Mesothelial cell of epicardium (in vitro differentiated cells): ENCODE measurements at places on chromosomes 2 and 18. TPM values are rescaled to one million over a fixed set of nuclear protein-coding genes. Genes with fewer than 3 reads are reported as not detected.

GRCh38 chr2:54845514-54845913, 122.1 kb downstream of the EML6 start:
- no peak overlapping the region for H3K4me3 ChIP-seq
- H3K4me1 ChIP-seq: no peaks in the 10 kb centered on the region
- no peaks in the 10 kb centered on the region for H3K27me3 ChIP-seq
- H3K36me3 ChIP-seq: no peaks in the 10 kb centered on the region
- H3K27ac ChIP-seq: no peak overlapping the region
- no peak for DNase-seq

GRCh38 chr18:9724797-9725585, 16.9 kb downstream of the RAB31 start:
- H3K27ac ChIP-seq: no peak overlapping the region
- no peaks in the 10 kb centered on the region for H3K27me3 ChIP-seq
- no peak for DNase-seq
- H3K4me1 ChIP-seq: no peaks in the 10 kb centered on the region
- H3K4me3 ChIP-seq: no peak overlapping the region
- peaks cover 3% of the 10 kb centered on the region for H3K36me3 ChIP-seq

KYNU gene
- 0.09 to 0.23 TPM (median 0.20 TPM) in 3 replicates for total RNA-seq

NT5C1B gene
- total RNA-seq: 0.29 TPM in 1 of 3 replicates, not detected in the others

DNA sequence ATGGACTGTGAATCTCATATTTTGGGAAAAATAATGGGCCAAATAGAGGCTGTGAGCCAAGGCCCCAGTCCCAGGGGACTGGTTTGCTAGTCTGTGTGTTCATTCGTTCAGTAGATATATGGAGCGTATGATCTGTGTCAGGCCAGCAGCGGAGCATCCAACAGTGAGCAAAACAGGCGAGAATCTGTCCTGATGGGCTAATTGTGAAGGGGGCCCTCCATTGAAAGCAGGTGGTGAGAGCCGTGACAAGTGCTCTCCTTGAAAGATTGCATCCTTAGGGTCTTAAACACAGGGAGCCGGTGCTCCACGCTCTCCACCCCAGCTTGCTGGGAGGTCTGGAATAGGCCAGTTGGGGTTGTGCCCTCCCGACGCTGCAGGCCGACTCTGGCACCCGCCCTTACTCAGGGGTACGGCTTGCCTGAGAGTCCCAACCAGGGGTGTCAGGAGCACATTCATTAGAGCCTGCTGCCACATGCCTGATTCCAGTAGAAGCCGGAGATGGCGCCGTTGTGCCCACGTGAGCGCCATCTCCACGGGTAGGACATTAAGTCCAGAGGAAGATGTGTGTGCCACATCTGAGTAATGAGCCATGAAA, 213.3 kb downstream of the SH3RF3 start:
- DNase-seq: no peak
- H3K36me3 ChIP-seq: no peaks in the 10 kb centered on the region
- H3K4me3 ChIP-seq: no peak overlapping the region
- H3K27me3 ChIP-seq: peaks cover 3% of the 10 kb centered on the region
- H3K4me1 ChIP-seq: no peaks in the 10 kb centered on the region
